ENCODE measurements at places on chromosomes 1 and 21.
A peak's percentile ranks its signal among the peaks of the same experiment; 100 is the strongest.

GRCh38 chr21:32307706-32308105 is 9.1 kb downstream of the MRAP start:
- no peak for DNase-seq

DNA sequence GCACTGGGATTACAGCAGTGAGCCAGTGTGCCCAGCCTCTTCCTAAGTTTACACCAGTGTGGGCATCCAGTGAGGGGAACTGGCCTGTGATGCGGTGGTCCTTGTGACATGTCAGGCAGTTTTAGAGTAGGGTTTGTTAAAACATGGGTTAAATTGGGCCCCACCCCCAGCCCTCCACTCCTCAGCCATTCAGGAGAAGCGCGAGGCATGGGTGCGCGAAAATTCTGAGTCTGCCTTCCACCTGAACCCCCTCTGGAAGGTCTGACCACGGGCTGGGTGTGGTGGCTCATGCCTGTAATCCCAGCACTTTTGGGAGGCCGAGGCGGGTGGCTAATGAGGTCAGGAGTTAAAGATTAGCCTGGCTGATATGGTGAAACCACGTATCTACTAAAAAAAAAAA is 51.7 kb downstream of the SKI start:
- no peak for DNase-seq

DNA sequence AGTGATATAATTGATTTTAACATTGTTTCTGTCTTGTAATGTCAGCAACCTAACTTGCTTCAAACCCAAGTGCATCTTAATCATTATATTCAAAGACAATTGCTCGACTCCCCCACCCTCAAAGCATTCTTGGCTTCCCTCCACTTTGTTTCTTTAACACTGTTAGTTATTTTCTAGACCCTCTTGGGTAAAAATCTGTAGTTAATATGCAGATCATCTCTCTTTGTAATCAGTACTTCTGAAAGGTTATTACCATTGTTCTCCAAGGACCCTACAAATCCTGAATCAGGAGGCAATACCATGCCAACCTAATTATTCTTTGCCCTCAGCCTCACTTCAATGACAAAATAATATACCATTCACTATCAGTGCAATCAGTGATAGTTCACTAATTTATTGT is 1075.7 kb downstream of the AMY1C start:
- DNase-seq: no peak

GRCh38 chr1:119009312-119009655 is 21.1 kb upstream of the TBX15 start:
- no peak for DNase-seq

DNA sequence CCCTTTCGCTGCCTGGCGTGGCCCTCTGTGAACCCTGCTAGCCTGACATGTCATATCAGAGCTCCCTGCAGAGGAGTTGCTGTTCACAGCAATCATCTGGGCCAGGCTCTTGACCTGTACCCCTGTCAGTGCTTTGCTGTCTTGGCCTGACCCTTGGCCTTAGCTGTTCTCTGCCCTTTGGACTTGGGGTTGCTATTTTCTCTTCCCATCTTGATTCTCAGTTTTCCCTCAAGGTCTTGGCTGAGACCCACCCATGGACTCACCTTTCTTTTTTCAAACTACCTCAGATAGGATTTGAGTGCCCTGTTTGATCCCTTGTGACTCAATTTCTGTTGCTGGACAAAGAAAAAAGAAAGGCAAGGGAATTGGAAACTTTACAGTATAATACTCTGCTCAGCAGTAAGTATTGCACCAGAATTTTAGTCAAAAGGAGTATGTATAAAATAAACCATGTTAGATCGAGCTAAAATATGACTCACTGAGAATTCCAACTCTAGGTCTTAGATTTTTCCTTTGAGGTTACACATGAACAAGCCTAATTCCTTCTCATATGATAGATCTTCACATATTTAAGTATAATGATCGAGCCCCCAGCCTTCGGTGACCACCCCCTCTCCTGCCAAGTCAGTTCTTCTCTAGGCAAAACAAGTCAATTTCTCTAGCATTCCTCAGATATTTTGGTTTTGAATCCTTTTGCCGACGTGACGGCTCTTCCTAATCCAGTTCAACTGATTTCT is 110.5 kb downstream of the NGF start:
- DNase-seq: no peak

DNA sequence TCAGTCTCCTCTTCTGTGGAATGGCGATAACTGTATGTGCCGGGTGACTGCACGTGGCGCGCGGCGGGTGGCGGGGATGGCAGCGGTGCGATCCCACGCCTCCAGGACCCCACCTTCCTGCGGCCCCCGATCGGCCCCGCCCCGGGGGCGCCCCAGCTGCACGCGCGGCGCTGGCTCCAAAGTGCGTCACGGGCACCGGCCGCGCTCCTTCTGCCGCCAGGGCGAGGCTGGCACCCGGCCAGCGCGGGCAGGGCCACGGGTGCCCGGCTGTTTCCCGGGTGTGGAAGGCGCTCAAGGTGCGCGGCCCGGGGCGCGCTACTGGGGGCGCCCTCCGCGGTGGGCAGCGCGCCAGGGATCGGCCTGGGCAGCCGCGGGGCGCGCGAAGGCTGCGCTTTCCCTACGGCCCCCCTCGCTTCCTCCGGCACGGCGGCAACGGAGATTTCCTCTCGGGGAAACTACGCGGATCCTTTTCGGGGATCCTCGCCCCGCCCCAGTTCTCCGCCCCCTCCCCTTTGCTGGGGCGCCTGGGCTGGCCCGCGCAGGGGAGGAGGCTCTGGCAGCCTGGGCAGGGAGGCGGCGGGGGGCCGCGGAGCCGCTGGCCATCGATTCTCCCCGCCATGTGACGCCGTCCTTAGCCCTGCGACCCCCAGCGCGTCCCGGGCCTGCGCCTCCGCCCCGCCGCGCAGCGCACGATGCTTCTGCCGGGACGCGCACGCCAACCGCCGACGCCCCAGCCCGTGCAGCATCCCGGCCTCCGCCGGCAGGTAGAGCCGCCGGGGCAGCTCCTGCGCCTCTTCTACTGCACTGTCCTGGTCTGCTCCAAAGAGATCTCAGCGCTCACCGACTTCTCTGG is at the start of gene EVA1C:
TSS of gene EVA1C (plus strand) at position 545 of the 853 bp plus-strand sequence. CDS start at position 693, 148 bp downstream.
- DNase-seq: peak; percentile 88

- no peak for DNase-seq
Measured at GRCh38 chr1:214637722-214638458, 34.9 kb downstream of the CENPF start.

DNA sequence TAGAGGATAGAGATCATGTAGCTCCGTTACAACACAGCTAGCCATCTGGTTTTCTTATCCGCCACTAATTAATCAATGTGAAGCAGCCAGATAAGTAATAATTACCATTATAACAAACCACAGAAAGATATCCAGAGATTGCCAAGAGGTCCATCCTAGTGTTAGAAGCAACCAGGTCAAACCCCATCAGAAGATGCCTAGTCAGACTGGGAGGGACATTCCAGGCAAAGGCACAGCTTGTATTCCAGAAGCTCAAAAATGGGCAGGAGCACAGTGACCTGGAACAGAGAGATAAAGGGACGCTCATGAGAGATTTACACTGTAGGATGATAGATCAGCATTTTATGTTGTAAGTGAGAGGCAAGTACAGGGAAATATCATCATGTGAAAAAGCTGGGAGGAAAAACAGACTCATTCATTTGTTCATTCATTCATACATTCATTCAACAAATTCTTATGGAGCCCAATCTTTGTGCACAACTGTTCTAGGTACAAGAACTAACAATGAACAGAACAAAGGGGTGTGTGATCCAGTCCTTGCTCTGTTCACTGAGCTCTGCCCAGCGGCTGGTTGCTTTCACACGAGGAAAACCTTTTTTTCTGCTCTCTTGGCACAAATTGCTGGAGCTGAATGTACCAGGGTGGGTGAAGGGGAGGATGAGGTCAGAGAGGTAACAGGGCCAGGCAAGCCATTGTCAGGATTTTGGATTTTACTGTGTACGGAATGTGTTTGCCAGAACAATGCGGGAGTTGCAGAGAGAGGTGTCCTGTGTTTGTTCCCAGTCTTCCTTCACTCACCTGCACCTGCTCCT is 240.8 kb upstream of the FGGY start:
- no peak for DNase-seq

GRCh38 chr1:220702733-220703270 is 12.6 kb downstream of the C1orf115 start:
- no peak for DNase-seq

GRCh38 chr1:168148916-168149315 is 12.2 kb upstream of the GPR161 start:
- DNase-seq: no peak

GRCh38 chr1:214397497-214397896 is 116.5 kb downstream of the SMYD2 start:
- no peak for DNase-seq

GRCh38 chr1:246678816-246679793 is 45.1 kb upstream of the SCCPDH start:
- DNase-seq: no peak

- no peak for DNase-seq
Measured at GRCh38 chr1:154849645-154850131, 20.4 kb downstream of the KCNN3 start.

DNA sequence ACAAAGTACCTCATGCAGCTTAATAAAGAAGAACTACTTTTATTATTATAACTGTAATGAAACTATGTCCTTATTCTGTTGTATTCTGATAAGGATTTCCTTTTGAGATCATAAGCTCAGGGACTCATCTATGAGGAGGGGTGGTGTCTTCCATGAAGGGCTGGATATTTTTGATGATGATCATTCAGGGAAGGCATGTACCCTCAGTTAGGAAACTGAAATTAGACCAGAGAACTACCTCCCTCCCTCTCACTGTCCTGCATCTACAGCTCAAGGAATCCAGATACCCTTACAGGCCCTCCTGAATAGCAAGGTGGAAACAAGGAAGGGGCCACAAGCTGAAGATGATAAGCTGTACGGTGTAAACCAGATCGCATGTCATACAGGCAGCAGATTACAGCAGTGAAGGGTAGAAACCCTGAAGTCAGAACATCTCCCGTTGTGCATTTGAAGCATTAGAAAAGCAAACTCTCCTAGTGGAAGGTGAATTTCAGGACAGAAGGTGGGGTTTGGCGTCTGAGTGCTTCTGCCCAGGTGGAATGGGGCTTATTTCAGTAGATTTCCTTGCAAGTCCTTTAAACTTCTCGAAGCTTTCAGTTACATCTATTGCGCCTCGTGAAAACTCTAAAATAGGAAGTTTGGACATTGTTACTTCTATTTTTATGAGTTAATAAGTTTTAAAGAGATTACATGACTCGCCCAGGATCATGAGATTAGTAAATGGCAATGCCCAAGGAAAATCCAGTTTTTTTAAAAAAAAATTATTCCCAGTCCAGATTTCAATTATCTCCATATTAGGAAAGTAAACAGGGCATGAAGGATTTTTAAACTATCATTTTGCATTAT is 101.1 kb upstream of the HNRNPU start:
- no peak for DNase-seq

DNA sequence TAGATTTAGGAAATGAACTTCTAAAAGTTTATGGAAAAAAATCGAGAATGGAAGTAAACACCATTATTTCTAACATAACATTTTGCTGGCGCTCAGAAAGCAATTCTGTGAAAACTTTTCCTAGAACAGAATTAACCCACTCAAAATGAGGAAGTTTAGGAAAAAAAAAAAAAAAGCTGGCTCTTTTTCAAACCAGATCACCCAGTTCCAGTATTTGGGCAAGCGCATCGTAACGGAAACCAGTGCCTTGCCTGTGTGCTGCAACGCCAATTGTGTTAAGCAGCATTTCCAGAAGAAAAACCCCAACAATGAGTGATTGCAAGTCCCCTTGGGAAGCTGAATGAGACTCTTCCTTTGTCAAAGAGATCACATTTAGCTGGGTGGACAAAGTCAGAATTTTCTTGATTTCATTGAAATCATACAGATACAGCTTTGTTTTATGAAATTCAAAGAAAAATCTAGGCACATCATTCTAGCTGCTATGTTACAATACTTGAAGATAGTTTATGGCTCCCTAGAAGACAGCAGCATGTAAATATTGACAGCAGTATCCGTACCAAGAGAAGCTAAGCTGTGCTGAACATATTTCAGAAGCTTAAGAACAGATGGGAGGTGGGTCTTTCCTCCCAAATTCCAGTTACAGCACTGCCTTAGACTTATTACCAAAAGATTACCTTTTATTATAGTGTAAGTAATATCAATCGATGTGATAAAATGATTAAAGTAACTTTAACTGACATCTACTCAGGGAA is 113.4 kb downstream of the ERG start:
- DNase-seq: no peak

- DNase-seq: no peak
Measured at GRCh38 chr1:176436251-176436650, 26.7 kb upstream of the PAPPA2 start.

Measured in activated CD8-positive, alpha-beta memory T cell treated with anti-CD3 and anti-CD28 coated beads for 24 hours (primary cell).